ENCODE measurements at places on chromosomes 2 and 18.

- no peak for DNase-seq
These were observed 52.7 kb upstream of the SLC14A1 start for GRCh38 chr18:45671321-45671720.

- no peak for DNase-seq
These were observed 1374.5 kb upstream of the NXPH2 start for GRCh38 chr2:140154706-140155105.

DNA sequence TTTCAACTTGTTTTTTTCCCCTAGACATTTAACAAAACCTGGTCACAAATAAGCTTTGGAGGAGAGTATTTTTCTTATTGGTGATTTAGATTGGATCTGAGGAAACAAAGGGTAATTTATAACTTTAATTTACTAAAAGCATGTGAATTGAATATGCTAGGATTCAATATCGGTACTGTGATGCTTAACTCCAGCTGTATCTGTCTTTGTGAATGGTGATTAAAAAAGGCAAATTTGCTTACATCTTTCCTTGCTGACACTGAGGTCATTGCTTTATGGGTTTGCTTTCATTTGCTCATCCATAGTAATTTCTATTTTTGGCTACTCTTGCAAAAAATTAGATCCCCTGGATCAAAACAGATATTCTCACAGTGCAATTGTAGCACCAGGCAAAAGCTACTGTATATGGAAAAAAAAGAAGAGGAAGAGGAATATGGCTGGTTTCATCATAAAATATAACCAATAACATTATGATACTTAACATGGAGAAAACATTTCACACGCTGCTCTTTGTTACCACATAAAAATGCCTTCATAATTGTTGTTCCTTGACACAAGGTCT lies 832.0 kb upstream of the ZEB2 start:
- DNase-seq, result no peak

DNA sequence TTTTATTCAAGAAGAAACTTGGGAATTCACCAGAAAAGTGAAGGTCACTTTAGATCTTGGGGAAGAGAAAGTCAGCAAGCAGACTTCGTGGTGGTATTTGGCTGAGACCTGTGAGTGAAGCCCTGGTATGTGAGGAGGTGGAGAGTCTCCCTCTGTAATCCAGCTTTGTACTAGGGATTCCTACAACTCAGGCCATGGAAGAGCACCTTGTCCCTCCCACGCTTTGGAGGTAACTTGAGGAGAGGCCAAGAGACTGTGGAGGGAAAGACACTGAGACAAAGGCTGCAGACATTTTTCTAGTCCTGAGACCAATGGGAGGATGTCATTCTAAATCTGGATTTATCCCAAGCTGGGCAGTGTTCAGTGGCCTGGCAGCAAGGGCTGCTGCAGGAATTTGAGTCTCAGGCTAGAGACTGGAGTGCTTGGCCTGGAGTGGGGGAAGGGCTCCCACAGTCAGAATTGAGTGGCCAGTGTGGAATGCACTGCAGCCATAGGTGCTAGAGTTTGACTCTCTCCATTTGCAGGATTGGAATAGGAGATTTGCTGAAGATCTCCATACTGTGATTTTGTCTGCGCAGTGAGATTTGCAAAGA lies 219.0 kb downstream of the ACTR3 start:
- DNase-seq, result no peak

- no peak for DNase-seq
These were observed 269.7 kb upstream of the SLC8A1 start for GRCh38 chr2:40721595-40721994.

- no peak for DNase-seq
These were observed 25.2 kb upstream of the GPR55 start for GRCh38 chr2:230949966-230950873.

DNA sequence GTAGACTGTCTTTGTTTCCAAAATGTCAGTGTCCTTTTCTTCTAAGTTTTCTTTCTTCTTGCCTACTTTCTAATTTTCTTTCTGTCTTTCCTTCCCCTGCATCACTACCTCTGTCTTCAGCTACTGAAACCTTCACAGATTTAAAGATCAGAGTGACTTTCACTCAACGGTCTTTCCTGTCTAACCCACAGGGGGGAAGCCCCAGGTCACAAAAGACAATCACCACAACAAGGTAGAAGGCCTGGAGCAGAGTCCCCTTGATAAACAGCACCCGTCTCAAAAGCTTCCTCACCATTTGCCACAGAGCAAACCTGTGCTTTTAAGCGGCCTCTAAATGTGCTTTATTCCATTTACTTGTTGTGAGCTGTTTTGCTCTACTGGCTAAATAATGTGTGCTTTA lies 665.4 kb downstream of the BCL11A start:
- no peak for DNase-seq

- DNase-seq, result peak; percentile 36
These were observed 80.7 kb upstream of the MEX3C start for GRCh38 chr18:51278045-51278649.

DNA sequence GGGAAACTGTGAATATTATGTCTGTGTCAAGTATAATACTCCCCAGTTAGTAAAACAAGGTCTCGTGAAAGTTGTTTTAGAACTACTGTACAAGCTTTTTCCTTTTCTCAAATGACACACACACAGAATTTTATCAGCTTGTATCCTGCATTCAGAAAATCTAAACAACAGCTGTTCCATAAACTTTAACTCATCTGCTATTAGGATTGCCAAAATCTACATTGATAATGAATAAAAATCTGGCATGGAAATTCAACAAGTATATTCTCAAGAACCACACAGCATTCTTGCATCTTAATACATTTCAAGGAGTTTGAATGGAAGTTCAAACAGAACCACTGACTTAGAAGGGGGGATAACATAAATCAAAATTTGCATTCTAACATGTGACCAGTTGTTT lies 151.2 kb downstream of the SLC39A10 start:
- no peak for DNase-seq

DNA sequence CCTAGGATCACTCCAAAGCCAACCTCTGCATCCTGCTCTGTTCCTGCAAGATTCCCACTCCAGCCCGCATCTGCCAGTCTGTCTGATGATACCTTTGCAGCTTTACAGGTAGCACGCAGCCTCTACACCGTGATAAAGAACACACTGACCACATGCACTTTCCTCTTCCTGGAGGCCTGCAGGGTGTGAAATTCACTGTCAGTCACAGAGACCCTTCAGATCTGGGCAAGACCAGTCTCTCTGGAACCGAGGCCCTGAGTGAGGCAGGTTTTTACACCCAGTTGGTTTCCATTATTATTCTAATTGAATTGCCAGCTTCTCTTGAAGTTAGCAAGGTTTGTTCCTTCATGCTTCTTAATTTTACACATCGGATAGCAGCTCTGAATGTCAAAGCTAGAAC lies 30.5 kb upstream of the TWIST2 start:
- no peak for DNase-seq

DNA sequence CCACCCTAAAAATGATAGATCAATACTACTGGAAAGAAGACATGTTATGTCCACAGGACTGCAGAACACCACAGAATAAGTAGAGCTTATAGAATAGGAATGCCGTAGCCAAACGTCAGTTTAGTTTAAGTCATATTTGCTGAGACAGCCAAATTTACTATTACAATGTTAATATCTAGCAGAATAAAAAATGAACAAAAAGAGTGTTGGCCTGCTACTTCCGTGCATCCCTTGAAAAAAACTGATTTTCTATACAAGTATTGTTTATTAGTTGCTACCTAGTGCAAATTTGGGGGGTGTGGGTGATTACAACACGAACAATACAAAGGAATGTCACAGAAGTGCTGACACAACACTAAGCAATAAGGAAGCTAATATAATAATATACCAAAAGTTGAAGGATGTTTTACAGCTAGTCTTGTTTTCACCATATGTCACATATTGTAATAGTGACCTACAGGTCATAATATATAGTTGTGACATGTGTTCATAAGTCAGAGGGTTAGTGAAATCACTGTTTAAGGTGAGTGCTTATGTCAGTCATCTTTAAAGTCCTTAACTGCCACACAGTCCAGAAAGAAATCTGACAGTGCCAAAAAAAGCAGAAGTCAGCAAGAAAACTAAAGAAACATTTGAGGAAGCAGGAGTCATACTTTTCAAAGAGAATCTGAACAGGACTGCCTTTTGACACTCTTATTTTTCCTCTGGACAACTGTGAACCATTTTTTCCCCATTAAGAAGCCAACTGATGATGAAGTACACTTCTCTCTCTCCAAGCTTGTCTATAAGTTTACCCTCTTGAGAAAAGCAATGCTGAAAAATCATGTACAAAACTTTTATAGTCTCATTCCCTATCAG lies 376.4 kb downstream of the ZEB2 start:
- no peak for DNase-seq

DNA sequence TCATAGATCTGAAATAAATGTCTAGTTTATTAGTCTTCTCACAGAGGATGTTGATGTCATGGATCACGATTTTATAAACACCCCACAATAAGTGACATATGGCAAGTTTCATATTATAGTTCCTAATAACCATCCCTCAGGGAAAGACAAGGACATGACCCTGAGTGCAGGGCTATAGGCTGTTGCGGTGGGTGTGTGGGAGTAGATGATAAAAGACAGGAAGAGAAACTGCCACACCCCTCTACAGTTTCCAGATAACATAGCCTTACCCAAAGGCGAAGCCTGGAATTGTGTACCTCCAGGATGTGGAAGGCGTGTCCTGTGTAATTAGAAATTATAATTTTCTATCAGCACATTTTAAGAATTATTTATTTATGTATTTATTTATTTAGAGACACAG lies 2.4 kb upstream of the NEDD4L start:
- DNase-seq, result no peak

- DNase-seq, result no peak
These were observed 42.7 kb downstream of the SH3RF3 start for GRCh38 chr2:109171444-109172334.

- DNase-seq, result no peak
These were observed 251.2 kb downstream of the SATB2 start for GRCh38 chr2:199206536-199206935.

DNA sequence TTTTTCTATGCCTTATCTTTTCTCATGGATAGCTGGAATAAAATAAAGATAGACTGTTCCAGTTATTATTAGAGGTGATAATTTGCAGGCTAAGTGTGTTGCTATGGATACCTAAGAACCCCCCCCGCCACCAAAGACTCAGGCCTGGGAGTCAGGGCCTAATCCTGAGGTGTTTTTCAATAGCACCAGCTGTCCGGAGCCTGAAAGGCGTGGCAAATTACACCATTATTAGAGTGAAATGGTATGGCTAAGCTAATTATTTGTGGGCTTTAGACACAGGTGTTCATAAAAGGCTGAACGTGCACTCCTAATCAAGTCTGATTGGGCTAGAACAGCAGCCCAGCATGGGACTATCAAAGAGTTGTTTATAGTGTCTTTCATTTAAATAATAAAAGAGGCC lies 293.2 kb upstream of the DCC start:
- no peak for DNase-seq

DNA sequence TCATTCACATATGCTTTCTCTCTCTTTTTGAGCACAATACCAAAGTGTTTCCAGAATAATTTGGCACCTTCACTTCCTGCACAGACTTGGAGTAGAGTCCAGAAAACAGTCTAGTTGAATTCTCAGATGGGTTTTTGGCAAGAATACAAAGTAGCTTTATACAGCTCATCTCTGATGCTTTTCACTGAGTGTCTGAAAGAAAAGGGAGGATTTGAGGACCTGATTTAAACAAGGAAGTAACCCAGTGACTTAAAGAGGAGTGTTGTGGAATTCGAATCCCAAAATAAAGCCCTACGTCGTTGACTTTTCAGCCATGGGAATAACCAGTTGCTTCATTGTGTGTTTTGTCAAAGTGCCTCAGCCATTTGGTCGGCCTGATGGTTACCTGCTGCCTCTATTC lies 31.8 kb downstream of the METAP1D start:
- no peak for DNase-seq

DNA sequence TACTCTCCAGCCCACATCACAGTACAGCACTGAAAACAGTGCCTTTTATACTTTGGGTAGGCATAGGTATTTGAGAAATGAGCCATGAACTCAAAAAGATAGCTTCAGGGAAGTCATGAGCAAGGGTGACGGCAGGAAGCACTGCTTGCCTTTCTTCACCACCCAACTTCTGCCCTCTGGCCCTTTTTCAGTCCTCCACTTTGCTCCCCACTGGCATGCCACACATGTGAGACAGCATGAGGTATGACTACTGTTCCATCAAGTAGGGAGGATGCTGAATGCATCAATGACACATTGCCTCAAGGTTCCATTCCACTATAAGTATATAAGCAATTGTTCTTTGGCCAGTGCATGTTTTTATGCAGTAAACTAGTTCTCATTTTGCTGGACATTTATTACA lies 373.0 kb downstream of the NRXN1 start:
- DNase-seq, result no peak

GRCh38 chr2:112730791-112731190 lies 10.0 kb downstream of the NT5DC4 start:
- no peak for DNase-seq

DNA sequence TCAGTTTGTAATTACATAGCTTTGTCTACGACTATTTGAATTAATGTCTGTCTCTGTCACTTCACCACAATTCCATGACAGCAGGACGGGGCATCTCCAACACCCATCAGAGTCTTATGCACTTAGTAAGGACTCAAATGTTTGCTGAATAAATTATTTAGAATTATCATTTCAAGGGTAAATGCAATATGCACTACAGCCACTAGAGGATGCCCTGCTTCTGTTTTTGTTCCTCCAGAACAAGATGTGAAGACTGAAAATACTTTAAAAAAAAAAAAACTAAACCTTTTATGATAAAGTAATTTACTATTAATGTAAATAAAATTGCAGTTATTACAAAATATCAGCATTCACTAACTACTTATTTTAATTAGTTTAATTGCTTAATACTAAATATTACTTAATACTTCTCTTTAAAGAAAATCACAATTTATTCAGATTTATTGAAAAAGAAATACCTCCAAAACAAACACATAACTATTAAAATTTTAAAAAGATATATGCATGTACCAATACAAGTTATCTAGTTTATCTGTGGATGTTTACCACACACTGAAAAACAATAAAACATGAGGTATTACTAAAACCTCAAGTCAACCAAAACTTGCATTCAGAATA lies 3.2 kb downstream of the PIGN start:
- DNase-seq, result no peak

GRCh38 chr18:37570336-37570930 lies 4.8 kb upstream of the CELF4 start:
- no peak for DNase-seq

GRCh38 chr2:74201196-74201595 lies 2.8 kb downstream of the MTHFD2 start:
- DNase-seq, result no peak

DNA sequence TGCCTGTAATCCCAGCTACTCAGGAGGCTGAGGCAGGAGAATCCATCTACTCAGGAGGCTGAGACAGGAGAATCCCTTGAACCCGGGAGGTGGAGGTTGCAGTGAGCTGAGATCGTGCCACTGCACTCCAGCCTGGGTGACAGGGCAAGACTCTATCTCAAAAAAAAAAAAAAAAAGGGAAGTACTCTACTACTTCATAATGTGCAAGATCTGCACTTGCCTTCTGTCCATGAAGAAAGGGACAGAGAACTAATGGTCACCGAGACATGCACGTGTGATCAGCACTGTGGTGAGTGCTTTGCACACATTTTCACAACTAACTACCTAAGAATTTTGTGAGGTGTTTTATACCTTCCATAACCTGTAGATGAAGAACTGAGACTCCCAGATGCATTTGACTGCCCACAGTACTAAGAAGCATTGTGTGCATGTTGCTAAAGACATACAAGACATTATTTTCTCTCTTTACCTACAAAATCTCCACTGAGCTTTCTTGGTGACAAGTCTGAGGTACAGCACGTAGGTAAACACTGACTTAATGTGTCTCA lies 784.8 kb upstream of the ID2 start:
- no peak for DNase-seq

Measured in stimulated activated CD8-positive, alpha-beta memory T cell treated with anti-CD3 and anti-CD28 coated beads, Interleukin-2, amount 100 ng/mL, for 48 hours (primary cell).